ENCODE measurements at places on chromosomes 12 and 14.

- DNase-seq, result no peak
These were observed 58.6 kb downstream of the MON2 start for GRCh38 chr12:62525271-62525670.

- no peak for DNase-seq
These were observed 21.3 kb downstream of the HCAR2 start for GRCh38 chr12:122681814-122682213.

GRCh38 chr12:7934889-7935492 is 996 bp downstream of the SLC2A3 start:
- DNase-seq, result no peak

GRCh38 chr14:103869406-103870143 is 22.2 kb upstream of the PPP1R13B start:
- no peak for DNase-seq

GRCh38 chr14:57262117-57262516 is 6.6 kb downstream of the EXOC5 start:
- no peak for DNase-seq

DNA sequence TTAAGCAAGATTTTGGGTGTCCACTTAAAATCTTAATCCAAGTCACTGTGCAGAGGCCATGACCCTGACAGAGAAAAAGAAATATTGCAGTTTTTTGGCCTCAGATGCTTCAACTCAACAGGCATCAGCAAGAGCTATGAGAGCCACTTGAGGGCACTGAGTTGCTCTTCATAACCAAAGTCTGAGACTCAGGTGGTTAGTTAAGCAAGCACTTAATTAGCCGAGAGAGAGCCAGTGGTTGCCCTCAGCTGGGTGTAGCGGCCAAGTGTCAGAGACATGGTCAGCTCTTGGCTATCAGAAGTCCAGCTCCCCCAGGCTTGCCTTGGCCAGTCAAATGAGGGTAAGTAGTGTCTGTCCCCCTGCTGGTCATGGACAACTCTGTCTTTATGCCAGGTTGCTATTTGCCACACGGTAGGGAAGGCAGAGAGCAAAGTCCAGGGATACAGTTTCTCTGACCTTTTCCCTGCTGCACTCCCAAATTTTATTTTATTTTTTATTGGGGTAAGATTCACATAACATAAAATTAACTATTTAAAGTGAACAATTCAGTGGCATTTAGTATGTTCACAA is 9.0 kb upstream of the KRT71 start:
- no peak for DNase-seq

DNA sequence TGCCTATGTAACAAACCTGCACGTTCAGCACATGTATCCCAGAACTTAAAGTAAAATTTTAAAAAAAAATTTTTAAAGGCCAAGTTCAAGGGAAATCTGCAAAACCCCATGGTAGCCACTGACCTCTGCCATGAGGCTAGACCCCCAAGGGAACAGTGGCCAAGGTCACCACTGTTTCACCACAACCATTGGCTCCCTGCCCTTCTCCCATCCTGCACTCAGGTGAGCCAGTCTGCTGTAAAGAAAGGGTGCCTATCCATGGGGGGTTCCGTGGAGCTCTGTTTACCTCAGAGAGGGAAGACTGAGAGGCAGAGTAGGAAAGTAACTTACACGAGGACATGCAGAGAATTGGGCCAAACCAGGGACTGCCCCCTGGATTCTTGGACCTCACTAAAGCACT is 38.6 kb downstream of the VWF start:
- DNase-seq, result no peak

GRCh38 chr14:71652368-71652767 is 279.9 kb upstream of the RGS6 start:
- DNase-seq, result no peak

DNA sequence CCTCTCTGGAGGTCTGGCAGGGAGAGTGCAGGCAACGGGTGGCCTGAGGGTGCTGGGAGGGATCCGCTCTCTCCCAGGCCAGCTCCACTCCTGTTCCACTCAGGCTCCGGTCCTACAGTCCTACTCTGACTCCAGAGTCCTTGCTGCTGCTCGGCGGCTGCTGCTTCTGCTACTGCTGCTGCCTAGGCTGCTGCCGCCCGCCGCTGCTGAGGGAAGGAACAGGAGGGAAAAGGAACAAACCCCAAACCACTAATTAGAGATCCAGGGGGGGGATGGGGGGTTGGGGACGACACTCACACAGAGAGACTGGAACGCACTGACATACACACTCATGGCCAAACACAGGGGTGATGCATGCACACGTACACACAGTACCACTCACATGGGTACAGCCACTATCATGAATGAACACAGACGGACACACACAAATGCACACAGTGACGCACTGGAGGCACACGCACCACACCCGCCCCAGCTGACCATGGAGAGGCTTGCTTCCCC is at the start of gene SP7:
Gene SP7 (minus strand): TSS at position 174 of the 501 bp plus-strand sequence. CDS start 708 bp downstream, outside the sequence.
- no peak for DNase-seq

DNA sequence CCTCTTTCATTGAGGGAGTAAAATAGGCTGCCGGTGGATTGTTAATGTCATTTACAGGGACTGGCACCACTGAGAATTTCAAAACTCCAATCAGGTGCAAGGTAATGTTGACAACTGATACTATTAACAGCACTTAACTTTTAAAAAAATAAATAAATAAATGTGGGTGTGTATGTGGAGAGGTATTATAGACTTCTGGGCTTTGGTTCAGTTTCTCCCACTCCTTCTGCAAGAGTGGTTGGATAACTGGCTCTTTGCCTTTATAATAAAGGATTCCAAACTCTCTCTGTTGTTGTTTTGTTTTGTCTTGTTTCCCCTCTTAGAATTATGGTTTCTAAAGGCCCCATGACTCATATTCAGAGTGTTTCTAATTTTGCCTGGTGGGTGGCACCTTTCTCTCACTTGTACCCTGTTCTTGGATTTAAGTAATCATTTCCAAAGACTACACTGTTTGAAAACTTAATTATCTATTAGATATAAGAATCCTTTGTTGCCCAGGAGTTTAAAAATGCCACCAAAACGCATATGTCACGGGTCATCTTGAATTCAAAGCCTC is 151.6 kb upstream of the ARID2 start:
- DNase-seq, result no peak

GRCh38 chr12:80411787-80412186 is 32.2 kb upstream of the PTPRQ start:
- DNase-seq, result no peak

GRCh38 chr12:67919406-67919805 is 69.8 kb upstream of the IFNG-AS1 start:
- no peak for DNase-seq

- no peak for DNase-seq
These were observed 115.3 kb downstream of the IPO8 start for GRCh38 chr12:30580344-30580743.

GRCh38 chr14:53956427-53957201 is at the start of gene BMP4:
Gene BMP4, minus strand, starts transcription at chr14:53956825. Its CDS starts 4,603 bp downstream, at chr14:53952222.
- DNase-seq, result no peak

GRCh38 chr12:26422839-26423398 is 227.5 kb downstream of the SSPN start:
- no peak for DNase-seq

GRCh38 chr12:106918746-106919145 is 37.0 kb upstream of the TMEM263 start:
- no peak for DNase-seq

GRCh38 chr12:51622564-51622963 is 31.5 kb downstream of the SCN8A start:
- no peak for DNase-seq

DNA sequence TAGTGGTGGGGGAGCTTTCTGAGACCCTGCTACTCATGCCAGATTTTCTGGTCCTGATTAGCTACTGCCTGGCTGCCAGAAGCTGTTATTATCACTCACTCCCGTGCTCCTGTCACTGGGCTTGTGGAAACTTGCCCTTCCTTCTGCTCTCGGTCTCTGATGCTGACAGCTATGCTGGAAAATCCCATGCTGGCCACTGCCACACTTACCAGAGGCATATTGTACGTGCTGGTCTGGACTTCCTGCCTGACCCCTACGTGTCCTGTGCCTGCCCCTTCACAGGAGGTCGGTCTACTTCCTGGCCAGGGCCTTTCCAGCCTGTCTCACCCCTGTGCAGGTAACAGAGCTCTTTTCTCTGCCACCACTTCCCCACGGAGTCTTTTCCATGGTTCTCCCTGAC is 149.4 kb upstream of the PLEKHG7 start:
- no peak for DNase-seq

- DNase-seq, result no peak
These were observed 319.2 kb downstream of the PDZRN4 start for GRCh38 chr12:41507286-41507685.

GRCh38 chr12:25767606-25768005 is 190.9 kb upstream of the RASSF8 start:
- DNase-seq, result no peak

DNA sequence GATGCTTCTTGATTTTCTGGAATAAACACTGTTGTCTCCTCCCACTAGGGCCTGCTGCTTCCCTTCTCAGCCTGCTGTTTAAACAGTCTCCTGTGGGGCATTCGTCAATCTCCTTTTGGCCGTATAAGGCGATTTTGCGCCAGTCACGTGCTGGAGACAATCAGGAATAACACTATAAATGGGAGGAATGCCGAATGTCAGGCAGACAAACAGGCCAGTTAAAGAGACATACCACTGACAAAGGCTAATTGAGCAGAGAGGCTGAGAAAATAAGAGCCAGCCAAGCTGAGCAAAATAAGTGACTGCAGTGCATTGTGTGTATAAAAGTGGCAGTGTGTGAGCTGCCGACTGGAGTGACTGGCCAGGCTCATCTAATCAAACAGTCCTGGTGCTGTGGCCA is 23.3 kb downstream of the DMAC2L start:
- no peak for DNase-seq

GRCh38 chr12:49954863-49955830 is 4.6 kb downstream of the AQP2 start:
- DNase-seq, result no peak

All from epithelial cell of proximal tubule (primary cell).